Mesothelial cell of epicardium (in vitro differentiated cells): ENCODE measurements at places on chromosomes 1 and 21.

DNA sequence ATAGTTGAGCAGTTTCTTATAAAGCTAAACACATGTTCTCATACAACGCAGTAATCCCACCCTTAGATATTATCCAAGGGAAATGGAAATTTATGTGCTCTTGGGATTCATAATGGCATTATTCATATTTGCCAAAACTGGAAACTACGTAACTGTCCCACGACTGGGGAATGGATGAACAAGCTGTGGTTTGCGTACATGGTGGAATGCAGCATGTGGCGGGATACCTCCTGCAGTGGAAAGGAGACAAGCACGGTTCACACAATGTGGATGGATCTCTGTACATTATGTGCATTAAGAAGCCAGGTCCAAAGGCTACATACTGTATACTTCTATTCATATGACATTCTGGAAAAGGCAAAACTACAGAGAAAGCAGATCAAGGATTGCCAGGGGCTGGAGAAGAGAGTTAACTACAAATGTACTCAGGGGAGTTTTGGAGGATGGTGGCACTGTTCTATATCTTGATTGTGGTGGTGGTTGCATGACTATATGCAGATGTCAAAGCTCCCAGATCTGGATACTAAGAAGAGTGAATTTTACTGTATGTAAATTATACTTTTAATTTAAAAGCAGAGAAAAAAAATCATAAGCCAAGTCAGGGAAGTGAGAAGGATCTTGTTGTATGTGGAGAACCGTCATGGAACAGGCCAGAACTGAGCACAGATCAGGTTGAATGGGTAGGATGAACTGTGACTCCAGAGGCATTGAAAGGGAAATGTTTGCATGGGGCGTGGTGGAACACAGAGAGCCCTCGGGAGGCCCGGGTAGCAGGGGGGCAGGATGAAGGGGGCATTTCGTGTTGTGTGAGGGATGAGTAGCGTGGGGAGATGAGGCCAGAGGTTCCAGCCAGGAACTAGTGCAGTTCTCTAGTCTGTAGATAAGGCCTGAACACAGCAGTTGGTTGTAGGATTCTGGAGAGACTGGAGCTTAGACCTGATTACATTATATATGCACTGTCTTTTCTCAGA lies 90.7 kb downstream of the GALNT2 start:
- DNase-seq: no peak

DNA sequence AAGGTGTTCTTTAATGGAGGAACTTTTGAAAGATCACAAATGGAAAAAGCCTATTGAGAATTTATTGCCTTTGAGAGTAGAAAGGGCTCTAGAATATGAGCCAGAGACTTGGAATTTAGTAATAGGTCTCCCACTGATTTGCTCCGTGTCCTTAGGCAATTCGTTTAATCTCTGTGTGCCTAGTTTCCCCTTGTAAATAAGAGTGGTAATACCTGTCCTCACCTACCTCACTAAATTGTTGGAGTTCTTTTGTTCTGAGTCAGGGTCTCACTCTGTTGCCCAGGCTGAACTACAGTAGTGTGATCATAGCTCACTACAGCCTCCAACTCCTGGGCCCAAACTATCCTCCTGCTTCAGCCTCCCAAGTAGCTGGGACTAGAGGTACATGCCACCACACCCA lies 15.0 kb upstream of the TEKT2 start:
- no peak for DNase-seq

DNA sequence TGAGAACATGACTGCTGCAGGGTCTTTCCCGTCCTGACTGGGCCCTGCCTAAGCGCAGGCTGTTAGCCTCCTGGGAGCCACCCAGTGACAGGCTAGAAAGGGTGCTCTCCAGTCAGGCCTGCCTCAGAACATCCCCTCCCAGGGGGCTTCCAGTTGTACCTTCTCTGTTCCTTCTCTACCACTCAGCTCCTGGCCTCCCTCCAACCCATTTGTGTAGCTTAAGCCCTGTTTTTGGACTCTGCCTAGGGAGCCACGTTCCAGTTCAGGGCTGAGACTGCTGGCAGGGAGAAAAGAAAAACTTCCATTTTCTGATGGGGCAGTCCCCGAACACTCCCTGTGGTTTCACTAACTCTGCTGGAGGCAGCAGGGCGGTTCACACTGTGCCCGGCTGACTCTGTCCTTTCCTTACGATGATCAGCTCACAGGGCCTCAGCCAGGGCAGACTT lies 15.3 kb upstream of the POU3F1 start:
- no peak for DNase-seq

- no peak for DNase-seq
Measured at GRCh38 chr1:115283681-115284146, 54.3 kb downstream of the NGF start.

GRCh38 chr1:15628003-15628402 lies 10.7 kb downstream of the DDI2 start:
- no peak for DNase-seq

GRCh38 chr1:211935448-211935970 lies 99.8 kb downstream of the INTS7 start:
- no peak for DNase-seq

- DNase-seq: no peak
Measured at GRCh38 chr1:63575340-63575826, 17.8 kb upstream of the PGM1 start.

DNA sequence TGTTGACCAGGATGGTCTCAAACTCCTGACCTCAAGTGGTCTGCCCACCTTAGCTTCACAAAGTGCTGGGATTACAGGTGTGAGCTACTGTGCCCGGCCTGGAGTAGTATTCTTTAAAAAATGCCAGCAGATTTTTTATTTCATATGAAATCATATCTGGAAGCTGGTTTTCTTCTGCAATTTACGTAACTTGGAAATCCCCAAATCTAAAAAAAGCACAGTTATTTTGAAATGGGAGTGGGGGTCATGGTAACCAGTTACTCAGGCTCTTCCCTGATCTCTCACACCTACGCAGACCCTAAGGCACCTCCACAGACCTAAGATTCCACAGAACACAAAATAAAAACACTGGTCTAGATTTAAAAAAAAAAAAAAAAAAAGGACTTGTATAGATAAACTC lies 219.8 kb downstream of the DAB1 start:
- no peak for DNase-seq

GRCh38 chr1:5410652-5411051 lies 581.6 kb downstream of the NPHP4 start:
- DNase-seq: no peak

- no peak for DNase-seq
Measured at GRCh38 chr1:149883598-149884247, 15.6 kb upstream of the BOLA1 start.

- DNase-seq: peak; percentile 53
Measured at GRCh38 chr1:15027515-15027986, 126.0 kb upstream of the TMEM51 start.

DNA sequence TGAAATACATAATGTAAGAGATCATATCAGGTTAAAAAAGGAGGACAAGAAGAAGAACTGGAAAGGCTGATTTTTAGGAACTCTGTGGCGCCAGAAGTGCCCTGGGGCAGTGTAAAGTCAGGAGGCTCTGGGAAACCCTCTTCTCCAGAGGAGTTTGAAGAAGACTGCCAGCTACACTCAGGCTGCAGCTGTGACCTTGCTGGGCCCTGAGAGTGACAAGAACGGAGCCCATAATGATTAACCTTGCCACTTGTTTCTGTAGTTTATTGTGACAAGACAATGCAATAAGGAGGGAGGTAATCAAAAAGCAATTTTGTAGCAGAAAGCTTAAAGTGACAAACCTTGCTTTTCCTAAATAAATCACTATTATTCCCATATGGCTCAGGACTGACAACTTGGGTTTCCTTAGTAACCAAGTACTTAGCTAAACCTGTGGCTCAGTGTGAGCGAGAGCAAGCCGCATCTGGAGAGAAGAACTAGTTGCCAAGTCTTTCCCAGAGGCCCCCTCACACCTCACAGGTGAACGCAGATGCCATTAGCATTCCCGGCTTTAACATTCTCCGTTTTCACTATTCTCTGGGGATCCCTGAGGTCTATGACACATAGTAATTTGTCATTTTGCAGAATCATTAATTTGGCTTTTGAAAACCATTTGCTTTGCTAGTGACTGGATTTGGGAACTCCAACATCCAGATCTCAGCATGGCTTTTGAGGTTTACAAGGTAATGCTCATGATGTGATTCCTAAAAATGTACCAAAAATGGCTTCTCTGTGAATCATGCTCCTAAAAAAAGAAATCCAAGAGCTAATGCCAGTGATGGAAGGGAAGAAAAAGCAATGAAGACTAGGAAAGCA lies 115.9 kb downstream of the OMA1 start:
- no peak for DNase-seq

- no peak for DNase-seq
Measured at GRCh38 chr1:6389971-6390370, 3.6 kb downstream of the ACOT7 start.

DNA sequence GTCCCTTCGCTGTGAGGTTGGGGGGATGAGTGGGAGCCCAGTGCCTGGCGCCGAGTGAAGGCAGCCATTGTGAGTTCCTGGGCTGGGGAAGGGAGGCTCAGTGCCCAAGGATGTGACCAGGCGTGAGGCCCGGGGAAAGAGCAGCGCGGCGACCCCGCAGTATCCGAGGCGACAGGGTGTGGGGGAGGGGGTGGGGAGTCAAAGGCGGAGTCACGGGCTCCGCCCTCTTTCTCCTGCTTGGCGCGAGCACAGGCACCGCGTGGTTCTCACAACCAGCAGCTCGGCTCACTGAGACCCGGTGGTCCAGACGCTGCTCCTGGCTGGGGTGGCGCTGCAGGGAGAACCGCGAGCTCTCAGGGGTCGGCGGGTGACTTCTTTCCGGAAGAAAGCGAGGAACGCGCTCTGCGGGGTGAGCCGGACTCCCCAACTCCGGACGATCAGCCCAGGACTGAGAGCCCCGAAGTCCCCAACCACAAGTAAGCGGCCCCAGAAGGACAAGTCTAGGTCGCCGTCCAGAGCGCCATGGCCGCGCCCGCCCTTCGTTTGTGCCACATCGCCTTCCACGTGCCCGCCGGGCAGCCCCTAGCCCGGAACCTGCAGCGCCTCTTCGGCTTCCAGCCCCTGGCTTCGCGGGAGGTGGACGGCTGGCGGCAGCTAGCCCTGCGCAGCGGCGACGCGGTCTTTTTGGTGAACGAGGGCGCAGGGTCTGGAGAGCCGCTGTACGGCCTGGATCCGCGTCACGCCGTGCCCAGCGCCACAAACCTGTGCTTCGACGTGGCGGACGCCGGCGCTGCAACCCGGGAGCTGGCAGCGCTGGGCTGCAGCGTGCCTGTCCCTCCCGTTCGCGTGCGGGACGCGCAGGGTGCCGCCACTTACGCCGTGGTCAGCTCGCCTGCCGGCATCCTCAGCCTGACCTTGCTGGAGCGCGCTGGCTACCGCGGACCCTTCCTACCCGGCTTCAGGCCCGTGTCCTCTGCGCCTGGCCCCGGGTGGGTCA lies at the start of gene HPDL:
TSS of gene HPDL (plus strand) at position 269 of the 997 bp plus-strand sequence. CDS start at position 523, 254 bp downstream.
- peak; percentile 52 for DNase-seq

- DNase-seq: no peak
Measured at GRCh38 chr1:71304125-71304524, 223.3 kb upstream of the ZRANB2 start.

- DNase-seq: no peak
Measured at GRCh38 chr1:46690931-46691421, 19.3 kb downstream of the TEX38 start.

GRCh38 chr1:19186001-19186400 lies 24.1 kb downstream of the UBR4 start:
- DNase-seq: no peak

DNA sequence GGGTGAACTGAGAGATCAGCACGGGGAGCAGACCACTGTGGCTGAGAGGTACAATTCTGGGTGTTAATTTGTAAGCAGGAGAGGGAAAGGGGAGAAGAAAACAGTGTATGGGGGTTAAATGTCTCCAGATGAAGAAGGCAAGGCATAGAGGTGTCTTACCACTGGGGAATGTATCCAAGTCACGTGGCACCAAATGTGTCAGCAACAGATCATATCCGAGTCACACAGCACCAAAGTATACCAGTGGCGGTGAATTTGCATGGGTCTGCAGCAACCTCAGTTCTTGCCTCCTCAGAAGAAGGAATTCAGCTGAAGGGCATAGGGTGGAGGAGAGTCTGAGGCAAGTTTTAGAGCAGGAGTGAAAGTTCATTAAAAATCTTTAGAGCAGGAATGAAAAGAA lies 21.2 kb upstream of the SYCP1 start:
- DNase-seq: no peak

GRCh38 chr1:224333939-224334786 lies 4.2 kb upstream of the NVL start:
- no peak for DNase-seq

- DNase-seq: no peak
Measured at GRCh38 chr1:229147072-229147471, 123.8 kb upstream of the RAB4A start.

GRCh38 chr1:171127501-171127900 lies 36.8 kb downstream of the FMO3 start:
- DNase-seq: no peak

DNA sequence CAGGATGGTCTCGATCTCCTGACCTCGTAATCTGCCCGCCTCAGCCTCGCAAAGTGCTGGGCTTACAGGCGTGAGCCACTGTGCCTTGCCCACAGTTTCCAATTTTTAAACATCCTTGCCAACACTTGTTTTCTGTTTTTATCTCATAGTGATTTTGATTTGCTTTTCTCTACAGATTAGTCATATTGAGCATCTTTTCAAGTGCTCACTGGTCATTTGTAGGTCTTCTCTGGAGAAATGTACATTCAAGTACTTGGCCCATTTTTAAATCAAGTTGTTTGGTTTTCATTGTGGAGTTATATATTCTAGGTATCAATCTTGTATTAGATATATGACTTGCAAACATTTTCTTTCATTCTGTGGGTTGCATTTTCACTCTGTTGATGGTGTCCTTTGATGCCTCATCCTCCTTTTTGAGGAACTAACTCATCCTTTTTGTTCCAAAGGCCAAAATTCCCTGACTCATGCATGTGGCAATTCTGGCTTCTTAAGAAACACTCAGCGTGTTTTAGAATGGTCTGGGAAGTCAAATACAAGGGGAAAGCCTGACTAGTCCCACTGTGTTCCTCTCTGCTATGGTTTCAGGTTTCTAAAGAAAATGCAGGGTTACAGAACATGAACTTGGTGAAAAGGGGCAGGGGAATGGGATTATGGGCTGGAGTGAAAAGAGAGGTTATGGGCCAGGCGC lies 37.3 kb downstream of the PTAFR start:
- no peak for DNase-seq

DNA sequence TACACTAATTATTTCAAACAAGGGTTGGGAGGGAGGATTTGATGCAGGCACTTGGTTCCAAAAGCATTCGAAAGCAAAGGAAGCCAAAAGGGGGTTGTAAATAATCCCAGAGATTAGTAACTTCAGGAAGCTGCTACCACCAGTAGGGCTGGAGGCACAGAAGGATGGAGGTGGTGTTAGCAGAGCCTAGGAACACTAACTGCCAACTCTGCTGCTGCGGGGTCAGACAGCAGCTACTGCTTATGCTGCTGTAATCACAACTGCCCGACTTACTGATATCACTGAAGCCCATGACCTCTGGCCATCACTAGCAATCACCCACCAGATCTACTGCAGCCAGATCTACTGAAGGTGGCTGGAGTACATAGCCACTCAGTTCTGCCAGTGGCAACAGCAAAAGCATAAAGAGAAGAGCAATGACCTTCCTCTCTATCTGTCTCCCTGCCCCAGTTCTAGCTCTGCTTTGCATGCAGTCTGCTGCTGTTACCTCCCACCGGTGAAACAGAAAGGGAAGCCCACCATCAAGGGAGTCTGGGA lies 408.5 kb downstream of the PLPP3 start:
- no peak for DNase-seq

- peak; percentile 55 for DNase-seq
Measured at GRCh38 chr1:2311184-2312032, 79.9 kb downstream of the MORN1 start.

GRCh38 chr1:86114816-86115400 lies 41.7 kb downstream of the COL24A1 start:
- DNase-seq: no peak

GRCh38 chr1:165886983-165887382 lies 59.6 kb downstream of the UCK2 start:
- no peak for DNase-seq

- DNase-seq: no peak
Measured at GRCh38 chr1:242225767-242226573, 227.1 kb upstream of the MAP1LC3C start.
